COLO829 (cell line): ENCODE measurements at places on chromosomes 2 and 18.

DNA sequence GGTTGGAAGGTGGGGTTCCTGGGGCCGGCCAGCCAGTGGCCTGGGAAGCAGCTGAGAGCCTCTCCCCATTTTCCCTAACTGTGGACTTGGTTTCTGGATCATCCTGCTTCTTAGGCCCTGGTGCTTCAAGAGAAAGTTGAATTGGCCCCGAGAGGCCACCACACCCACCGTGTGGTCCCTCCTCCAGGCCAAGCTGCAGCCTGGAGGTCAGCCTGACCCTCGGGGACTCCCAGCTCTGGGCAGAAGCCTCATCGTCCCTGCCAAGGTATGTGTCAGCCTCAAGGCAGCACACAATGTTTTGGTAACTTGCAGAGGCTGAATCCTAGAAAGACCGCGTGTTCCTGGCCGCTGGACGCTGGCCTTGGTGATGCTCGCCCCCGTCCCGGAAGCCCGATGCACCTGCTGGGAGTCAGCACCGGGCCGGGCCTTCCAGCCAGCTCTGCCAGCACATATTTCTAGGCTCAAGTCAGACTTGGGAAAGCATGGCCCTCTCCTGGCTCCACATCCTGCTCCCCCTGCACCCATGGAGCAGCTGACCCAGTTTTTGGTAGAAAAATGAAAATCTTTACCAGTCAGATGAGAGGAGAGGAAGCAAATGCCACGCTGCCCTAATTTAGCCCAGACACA is 72.6 kb downstream of the ACTR2 start:
- no peak for DNase-seq

DNA sequence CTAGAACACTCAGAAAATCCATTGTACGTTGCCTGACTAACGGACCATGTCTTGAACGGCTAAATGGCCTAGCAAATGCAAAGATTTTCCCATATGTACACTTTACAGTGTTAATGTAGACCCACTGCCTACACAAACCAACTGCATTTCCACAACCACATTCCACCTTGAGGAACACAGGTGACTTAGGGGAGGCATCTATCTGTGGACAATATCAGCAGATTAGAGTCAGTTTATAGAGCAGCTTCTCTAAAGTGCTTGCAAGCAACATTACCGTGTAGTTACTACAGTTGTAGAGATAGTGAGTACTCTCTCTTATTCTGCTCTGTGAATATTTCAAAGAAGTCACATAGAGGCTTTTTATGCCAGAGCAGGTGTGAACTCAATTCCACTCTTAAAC is 139.6 kb downstream of the TCF4 start:
- no peak for DNase-seq

DNA sequence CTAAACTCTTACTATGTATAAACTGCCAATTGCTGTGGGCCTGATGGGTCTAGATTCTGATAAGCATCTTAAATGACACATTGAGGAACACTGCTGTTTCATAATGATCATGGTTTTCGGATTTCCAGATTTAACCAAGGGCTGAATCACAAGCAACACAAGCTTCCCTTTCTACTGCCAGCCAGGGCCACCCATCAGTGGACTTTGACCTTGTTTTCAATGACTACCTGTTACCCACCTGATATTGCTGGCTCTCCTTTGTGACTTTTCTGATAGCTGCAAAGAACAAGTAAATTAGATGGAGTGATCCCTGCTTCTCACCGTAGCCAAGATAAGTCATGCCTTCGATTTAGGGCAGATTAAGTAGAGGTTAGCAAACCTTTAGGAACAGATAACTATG is 259.0 kb downstream of the PAX3 start:
- DNase-seq, result no peak

- peak; percentile 76 for DNase-seq
Observed at GRCh38 chr2:98385050-98385699, 38.9 kb downstream of the CNGA3 start.

DNA sequence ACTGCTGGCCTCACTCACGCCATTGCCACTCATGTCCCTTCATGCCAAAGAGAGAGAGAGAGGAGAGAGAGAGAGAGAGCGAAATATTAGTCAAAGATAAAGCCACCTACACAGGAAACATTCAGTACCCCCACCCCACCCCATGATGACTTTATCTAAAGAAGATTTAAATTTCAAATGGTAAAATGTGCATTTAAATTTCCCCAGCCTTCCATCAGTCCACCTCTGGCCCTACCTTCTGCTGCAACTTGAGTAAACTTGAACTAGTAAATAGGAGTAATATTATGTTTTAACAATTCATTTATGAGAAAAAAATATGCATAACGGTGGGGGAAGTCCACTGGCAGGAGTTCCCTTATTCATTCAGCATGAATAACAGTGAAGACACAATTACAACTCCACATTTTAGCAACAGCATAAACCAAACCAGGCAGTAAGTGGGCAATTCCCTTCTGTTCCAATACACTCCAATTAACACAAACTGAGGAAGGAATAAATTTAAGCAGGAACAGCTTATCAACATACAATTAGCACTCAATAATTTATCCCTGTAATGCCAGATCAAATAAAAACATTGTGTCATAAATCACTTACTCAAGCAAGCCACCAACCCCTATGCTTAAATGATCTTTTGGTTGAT is 264.2 kb downstream of the LNPK start:
- DNase-seq, result no peak

- DNase-seq, result no peak
Observed at GRCh38 chr2:200494048-200494447, 15.8 kb downstream of the KCTD18 start.

GRCh38 chr18:11821208-11821607 is 30.0 kb upstream of the CHMP1B start:
- DNase-seq, result no peak

DNA sequence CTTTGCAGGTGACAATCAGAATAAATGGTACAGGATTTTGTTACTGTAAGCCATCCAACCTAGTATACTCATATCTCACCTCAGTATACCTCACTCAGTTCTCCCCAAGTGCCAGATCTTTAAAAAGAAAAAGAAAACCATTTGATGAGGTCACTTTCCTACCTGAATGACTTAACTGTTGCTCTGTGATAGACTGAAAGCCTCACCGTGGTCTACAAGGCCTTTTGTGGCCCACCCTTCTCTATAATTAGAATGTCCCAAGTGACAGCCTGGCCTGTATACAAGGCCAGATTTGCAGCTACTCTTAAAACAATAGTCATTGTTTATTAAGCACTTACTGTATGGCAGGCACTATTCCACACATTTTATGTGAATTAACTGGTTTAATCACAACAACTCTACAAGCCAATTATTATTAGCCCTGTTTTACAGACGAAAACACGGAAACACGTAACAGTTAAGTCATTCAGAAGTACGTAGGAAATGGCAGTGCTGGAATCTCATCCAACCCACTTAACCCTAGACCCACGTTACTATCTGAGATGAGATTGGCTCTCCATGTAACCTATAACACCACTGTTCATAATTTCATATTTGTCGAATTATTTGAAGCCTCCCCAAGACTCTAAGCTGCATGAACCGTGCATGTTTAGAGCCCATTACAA is 28.3 kb downstream of the PKP4 start:
- no peak for DNase-seq

DNA sequence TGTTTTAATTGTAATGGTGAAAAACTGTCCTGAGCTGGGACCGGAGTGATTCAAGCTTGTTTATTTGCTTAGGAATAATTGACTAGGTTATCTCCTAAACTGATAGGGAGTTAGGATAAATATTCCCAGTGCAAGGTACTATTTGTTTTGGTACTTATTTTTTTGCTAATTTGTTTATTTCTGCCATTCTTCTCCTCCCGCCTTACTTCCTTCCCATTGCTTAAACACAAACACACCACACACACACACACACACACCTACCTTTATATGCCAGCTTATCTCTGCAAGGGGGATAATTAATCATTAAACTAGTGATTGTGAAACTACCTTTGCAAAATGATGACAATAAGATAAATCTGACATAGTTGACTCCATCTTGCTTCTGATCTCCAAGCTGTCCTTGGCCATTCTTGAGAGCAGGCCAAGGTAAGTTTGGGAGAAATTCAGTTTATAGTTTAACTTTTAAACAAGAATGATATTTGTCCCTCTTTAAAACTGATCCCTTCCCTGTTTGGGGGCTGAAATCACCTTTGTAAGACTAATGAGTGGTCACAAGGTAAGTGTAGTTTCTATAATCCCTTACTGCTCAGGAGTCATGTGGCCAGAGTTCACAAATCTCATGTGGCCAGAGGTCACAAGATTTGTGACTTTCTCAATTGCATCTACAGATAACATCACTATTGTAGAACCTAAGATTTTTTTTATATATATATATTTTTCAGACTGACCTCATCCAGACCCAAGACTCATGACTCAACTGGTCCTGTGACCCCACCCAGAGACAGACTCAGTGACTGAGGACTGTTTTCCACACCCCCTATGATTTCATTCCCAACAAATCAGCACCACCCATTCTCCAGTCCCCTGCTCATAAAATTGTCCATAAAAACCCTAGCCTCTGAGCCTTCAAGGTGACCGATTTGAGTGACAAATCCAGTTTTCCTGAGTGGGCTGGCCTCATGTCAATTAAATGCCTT is 83.1 kb upstream of the LRRTM4 start:
- no peak for DNase-seq
